ENCODE measurements at places on chromosomes 2 and 18.

DNA sequence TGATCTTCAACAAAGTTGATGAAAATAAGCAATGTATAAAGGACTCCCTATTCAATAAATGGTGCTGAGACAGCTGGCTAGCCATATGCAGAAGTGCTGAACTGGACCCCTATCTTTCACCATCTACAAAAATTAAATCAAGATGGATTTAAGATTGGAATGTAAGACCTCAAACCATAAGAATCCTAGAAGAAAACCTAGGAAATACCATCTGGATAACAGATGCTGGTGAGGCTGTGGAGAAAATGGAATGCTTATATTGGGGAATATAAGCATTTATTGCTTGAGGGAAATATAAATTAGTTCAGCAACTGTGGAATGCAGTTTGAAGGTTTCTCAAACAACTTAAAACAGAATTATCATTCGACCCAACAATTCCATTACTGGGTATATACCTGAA lies 89.6 kb downstream of the GCA start:
- no peak for DNase-seq

DNA sequence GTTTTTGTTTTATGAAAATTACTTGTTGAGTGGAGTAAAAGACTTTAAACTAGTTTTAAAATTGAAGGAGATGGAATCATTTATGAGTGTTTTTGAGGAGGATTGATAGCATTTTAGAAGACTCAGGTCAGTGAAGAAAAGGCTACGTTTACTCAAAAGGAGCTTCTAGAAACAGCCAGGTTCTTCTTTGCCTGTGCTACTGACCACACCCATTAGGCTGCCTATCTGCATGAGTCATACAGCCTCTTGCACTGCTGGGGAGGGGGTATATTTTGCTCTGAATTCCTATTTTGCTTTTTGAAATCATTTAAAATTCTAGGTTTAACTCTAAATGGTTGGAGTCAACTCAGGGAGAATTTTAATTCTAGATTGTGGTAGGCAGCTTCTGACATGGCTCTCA lies 22.3 kb downstream of the EFEMP1 start:
- DNase-seq = no peak

DNA sequence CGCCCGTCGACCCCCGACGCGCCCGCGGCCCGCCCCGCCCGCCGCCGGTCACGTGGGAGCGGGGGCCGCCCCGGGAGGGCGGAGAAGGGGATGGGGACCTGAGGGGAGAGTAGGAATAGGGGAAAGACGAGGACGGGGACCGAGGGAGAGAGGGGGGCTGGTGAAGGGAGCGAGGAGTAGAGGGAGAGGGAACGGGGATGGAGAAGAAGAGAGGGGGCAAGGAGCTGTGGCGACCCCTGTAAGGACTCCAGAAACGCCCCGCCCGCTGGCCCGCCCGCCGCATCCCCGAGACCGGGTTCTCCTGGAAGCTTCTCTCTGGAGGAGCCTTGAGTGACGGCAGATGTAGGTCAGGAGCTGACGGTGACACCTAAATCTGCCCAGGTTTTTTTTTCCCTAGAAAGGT lies 615 bp downstream of the ADNP2 start:
- peak; percentile 11 for DNase-seq

- DNase-seq = no peak
These were observed 17.8 kb downstream of the IL1F10 start for GRCh38 chr2:113085542-113085941.

DNA sequence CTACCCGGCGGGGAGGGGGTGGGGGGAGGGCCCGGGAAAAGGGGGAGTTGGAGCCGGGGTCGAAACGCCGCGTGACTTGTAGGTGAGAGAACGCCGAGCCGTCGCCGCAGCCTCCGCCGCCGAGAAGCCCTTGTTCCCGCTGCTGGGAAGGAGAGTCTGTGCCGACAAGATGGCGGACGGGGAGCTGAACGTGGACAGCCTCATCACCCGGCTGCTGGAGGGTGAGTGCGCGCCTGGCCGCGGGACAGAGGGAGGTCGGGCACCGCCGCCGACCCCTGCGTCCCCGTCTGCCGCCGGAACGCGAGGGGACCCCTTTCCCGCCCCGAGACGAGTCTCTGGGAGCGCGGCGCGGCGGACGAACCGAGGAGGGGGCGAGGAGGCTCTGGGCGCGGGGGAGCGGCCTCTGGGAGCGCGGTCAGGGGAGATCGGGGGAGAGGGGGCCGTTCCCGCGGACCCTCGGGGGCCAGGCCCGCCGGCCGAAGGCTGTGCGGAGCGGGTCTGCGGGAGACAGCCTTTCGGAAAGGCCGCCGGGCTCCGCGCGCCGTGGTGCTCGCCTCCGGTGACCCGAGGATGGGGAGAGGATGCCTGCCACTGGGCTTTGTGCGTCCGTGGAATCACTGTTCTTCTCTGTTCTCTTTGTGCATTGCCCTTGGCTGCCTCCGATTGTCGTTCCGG lies 463 bp downstream of the PPP1CB start:
- DNase-seq = peak; percentile 27

GRCh38 chr18:46174342-46175041 lies 70.3 kb downstream of the HAUS1 start:
- peak; percentile 26 for DNase-seq

- no peak for DNase-seq
These were observed 264.3 kb upstream of the SLC39A10 start for GRCh38 chr2:195392446-195393336.

DNA sequence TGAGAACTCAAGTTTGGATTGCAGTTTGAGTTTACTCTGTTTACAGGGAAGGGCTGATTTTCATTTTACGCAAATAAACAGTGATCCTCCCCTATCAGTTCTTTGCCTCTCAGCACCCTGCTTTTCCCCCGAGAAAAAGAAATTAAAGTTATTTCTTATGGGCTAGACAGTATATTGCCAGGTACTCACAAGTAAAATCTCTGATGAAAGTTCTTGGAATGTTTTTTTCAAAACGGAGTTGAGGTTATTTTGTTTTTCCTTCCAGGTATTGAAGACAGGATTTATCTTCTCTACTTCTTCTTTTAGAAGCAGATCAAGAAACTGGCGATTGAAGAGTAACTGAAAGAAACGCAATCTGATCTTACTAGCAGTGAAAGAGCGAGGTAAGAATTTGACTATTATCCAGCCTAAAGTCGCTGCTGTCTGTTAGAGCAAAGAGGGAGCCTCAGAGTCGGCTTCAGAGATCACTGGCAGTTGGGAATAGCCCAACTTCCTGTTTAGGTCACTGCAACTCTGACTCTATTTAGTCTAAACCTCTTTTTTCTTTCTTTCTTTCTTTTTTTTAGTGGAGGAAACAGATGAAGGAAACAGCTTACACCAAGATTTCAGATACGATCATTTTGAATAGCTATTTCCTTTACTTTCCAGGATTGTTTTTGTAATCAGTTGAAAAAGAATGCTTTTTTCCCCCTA lies at the start of gene TFPI:
Gene TFPI (minus strand): TSS at position 425 of the 693 bp plus-strand sequence. CDS start 50,667 bp downstream, outside the sequence.
- DNase-seq = no peak

DNA sequence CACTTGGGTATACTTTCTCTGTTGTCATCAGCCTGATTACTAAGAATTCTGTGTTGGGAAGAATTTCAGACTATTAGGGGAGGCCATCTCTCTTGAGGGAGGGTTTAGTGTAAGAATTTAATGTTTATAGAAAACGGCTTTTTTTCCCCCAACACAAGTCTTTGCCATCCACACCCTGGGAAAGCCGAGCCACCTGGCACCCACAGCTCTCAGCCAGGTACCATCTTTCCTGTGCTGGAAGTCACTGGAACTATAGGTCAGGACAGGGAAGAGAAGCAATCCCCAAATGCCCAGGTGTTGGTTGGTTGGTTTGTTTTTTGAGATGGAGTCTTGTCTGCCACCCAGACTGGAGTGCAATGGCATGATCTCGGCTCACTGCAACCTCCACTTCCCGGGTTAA lies 155.1 kb downstream of the SMAD7 start:
- DNase-seq = no peak

GRCh38 chr2:71566372-71566771 lies 113.0 kb downstream of the DYSF start:
- DNase-seq = no peak

DNA sequence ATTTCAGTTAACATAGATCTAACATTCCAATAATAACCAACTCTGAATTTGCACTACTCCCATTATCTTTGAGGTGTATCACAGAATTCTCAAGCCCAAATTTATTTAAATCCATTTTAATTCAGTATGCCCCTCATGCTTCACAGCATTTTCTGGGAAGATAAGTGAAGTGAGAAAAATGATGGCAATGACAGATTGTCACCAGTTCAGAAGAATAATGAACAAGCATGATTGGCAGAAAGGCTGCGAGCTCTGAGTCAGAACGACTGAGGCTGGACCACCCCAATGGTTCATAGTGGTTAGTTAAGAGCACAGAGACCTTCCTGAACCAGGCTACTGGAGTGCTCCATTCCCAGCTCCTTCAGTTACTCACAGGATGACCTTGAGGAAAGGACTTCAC lies 4.9 kb downstream of the SPRED2 start:
- DNase-seq = no peak

- no peak for DNase-seq
These were observed 57.3 kb upstream of the ZDBF2 start for GRCh38 chr2:206217166-206217565.

GRCh38 chr2:240877460-240878340 lies 9.1 kb downstream of the AGXT start:
- DNase-seq = no peak

GRCh38 chr2:214519258-214519818 lies 108.5 kb downstream of the VWC2L start:
- DNase-seq = no peak

- no peak for DNase-seq
These were observed 3.5 kb upstream of the RFX8 start for GRCh38 chr2:101478181-101479001.

GRCh38 chr2:74424995-74425406 lies 3.5 kb downstream of the WDR54 start:
- no peak for DNase-seq

DNA sequence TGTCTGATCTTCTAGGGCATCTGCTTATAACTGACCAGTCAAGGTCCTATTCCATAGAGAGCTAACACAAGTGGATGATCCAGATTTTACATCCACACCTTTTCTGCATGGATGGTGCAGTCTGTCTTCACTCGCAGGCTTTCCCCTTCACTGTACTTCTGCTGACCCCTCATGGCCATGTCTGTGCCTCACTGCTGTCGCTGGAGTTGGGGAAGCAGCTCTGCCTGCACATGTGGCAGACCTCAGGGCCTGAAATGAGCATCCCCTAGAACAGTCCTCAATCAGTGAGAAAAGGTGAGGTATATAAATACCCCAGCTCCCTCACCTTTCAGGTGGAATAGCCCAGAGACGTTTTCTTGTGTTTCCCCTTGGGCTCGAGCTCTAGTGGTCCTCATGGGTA lies 233.8 kb downstream of the ANKRD36B start:
- DNase-seq = no peak

GRCh38 chr2:225040142-225040541 lies 2.1 kb downstream of the DOCK10 start:
- DNase-seq = no peak

- no peak for DNase-seq
These were observed 29.5 kb downstream of the SCN2A start for GRCh38 chr2:165268754-165269153.

DNA sequence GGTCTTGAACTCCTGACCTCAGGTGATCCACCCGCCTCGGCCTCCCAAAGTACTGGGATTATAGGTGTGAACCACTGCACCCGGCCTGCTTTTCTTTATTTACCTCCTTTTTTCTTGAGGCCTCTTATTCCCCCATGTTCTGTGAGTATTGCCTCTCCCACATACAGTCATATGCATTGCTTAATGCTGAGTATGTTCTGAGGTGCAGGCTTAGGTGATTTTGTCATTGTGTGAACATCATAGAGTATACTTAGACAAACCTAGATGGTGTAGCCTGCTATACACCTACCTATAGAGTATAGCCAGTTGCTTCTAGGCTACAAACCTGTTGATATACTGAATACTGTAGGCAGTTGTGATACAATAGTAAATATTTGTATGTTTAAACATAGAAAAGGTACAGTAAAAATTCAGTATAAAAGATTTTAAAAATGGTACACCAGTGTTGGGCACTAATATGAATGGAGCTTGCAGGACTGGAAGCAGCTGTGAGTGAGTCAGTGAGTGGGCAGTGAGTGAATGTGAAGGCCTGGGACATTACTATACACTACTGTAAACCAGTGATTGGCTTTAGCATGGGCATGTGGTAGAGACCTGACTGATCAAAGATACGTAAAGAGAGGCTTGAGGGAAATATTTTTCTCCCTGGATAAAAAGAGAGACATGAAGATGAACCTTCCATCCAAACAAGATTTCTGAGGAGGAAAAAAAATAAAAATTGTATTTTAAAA lies 17.6 kb downstream of the SLC39A10 start:
- no peak for DNase-seq

DNA sequence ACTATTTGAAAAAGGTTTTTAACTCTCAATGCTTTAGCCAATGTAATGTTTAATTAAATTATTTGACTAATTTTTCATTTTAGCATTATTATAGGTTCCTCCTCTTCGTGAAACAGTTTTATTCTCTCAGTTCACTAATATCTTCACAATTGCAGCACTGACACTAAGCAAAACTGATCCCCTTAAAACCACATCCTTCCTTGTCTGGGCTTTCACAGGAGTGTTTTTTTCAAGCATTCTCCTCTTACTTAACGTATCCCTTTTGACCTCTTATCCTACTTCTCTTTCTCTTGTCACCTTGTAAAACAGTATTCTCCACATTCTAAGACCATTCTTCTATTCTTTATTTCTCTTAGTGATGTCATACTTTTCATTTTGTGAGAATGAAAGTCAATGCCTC lies 112.8 kb downstream of the DSC3 start:
- DNase-seq = no peak

DNA sequence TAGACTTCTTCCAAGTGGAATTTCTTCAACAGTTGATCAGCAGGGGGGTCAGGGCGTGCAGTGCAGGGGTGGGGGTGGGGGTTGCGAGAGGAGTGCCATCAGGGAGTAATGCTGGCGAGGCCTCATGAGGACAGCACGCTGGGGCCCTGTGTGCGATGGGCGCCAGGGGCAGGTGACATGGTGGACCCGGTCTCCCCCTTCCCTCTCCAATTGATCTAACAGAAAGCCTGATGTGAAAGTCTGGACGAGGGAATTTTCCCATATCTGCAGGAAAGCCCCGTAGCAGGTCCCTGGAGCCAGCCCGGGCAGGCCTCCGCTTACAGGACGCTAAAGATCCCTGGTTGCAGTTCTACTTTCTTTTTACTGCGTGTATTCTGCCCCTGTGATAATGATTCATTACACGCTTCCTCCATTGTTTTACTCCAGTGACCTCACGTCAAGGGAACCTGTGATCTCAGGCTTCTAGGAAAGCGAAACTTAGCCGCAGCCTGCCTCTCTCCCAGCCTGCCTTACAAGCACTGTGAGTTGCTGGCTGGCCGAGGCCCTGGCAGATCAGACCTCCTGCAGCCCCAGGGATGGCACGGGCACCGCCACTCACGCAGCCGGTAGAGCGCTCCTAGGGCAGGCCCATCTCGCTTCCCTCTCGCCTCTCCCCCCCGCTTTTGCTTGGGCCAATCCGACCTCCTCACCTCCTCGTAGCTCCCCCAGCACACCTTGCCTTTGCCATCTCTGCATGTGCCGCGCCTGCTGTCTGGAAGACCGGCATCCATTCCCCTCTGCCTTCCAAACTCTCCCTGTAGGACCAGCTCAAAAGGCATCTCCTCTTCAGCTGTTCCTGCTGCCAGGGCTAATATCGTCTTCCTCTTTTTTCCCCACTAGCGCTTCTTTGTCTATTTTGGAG lies 19.2 kb downstream of the NEURL3 start:
- peak; percentile 61 for DNase-seq
